ENCODE measurements at places on chromosomes 4 and X. TPM values are rescaled to one million over a fixed set of nuclear protein-coding genes. Genes with fewer than 3 reads are reported as not detected.

The DGKK gene
- not detected for polyA plus RNA-seq

The CHRDL1 gene
- polyA plus RNA-seq = 5.7 TPM

The USP51 gene
- 1.1 TPM for polyA plus RNA-seq

The WAS gene
- polyA plus RNA-seq = 2.9 TPM

The SRPX gene
- 7.4 TPM for polyA plus RNA-seq

The ERCC6L gene
- 2.4 TPM for polyA plus RNA-seq

The RNF212 gene
- 41.7 TPM for polyA plus RNA-seq

The FAT1 gene
- 16.9 TPM for polyA plus RNA-seq

The PGK1 gene
- 333 TPM for polyA plus RNA-seq

The PCDH19 gene
- 3.3 TPM for polyA plus RNA-seq

The TLL1 gene
- 0.29 TPM for polyA plus RNA-seq

The FAM9B gene
- not detected for polyA plus RNA-seq

The ADD1 gene
- 408 TPM for polyA plus RNA-seq

The FAM53A gene
- polyA plus RNA-seq = 5.2 TPM

The GCNA gene
- 0.15 TPM for polyA plus RNA-seq

The FAM199X gene
- 8.4 TPM for polyA plus RNA-seq

The GBA3 gene
- polyA plus RNA-seq = 0.15 TPM
